ENCODE measurements at places on chromosomes 3 and 15. TPM values are rescaled to one million over a fixed set of nuclear protein-coding genes. Genes with fewer than 3 reads are reported as not detected.

DNA sequence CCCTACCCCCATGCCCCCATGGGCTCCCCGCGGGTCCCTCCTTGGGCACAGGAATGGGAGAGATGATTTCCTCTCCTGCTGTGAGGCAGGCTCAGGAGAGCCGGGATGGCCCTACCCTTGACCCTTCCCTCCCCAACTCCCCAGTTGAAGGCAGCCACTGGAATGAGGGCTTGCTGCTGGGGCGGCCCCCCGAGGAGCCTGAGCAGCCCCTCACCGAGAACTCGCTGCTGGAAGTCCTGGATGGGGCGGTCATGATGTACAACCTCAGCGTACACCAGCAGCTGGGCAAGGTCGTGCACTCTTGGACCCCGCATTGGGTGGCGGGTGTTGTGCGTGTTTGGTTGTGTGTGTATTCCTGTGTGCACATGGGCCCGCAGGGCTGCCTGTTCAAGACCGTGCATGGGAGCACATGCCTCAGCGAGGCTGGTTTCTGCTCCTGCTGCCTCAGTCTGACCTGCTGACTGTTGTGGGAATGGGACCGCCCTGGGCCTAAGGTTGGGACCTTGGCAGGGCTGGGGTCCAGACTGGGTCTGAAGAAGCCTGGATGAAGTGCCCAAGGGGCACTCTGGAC lies 14.0 kb downstream of the AMIGO3 start:
- no peak for DNase-seq
- H3K4me3 ChIP-seq, result no peak overlapping the region
- H3K36me3 ChIP-seq, result peaks cover 32% of the 10 kb centered on the region
- no peaks in the 10 kb centered on the region for H3K4me1 ChIP-seq
- no peak overlapping the region for H3K27ac ChIP-seq

- no peak overlapping the region for H3K27ac ChIP-seq
- peak; percentile 69 for DNase-seq
- H3K36me3 ChIP-seq, result peaks cover 21% of the 10 kb centered on the region
- no peak overlapping the region for H3K4me3 ChIP-seq
- H3K27me3 ChIP-seq, result no peaks in the 10 kb centered on the region
Measured at GRCh38 chr3:195873971-195874370, 34.4 kb downstream of the TNK2 start.

TMEM207 gene
- total RNA-seq, result not detected

UPK1B gene
- 5.4 TPM for total RNA-seq

- peaks cover 50% of the 10 kb centered on the region for H3K36me3 ChIP-seq
- no peak for DNase-seq
- peak overlapping the region; percentile 95 for H3K27ac ChIP-seq
- peak overlapping the region; percentile 98 for H3K4me3 ChIP-seq
- no peaks in the 10 kb centered on the region for H3K27me3 ChIP-seq
Measured at GRCh38 chr15:41284427-41285177, 47.8 kb downstream of the OIP5 start.

- H3K27ac ChIP-seq, result no peak overlapping the region
- no peak overlapping the region for H3K4me3 ChIP-seq
- no peaks in the 10 kb centered on the region for H3K27me3 ChIP-seq
- no peaks in the 10 kb centered on the region for H3K36me3 ChIP-seq
Measured at GRCh38 chr3:177983320-177983719, 552.9 kb upstream of the KCNMB2 start.

DNA sequence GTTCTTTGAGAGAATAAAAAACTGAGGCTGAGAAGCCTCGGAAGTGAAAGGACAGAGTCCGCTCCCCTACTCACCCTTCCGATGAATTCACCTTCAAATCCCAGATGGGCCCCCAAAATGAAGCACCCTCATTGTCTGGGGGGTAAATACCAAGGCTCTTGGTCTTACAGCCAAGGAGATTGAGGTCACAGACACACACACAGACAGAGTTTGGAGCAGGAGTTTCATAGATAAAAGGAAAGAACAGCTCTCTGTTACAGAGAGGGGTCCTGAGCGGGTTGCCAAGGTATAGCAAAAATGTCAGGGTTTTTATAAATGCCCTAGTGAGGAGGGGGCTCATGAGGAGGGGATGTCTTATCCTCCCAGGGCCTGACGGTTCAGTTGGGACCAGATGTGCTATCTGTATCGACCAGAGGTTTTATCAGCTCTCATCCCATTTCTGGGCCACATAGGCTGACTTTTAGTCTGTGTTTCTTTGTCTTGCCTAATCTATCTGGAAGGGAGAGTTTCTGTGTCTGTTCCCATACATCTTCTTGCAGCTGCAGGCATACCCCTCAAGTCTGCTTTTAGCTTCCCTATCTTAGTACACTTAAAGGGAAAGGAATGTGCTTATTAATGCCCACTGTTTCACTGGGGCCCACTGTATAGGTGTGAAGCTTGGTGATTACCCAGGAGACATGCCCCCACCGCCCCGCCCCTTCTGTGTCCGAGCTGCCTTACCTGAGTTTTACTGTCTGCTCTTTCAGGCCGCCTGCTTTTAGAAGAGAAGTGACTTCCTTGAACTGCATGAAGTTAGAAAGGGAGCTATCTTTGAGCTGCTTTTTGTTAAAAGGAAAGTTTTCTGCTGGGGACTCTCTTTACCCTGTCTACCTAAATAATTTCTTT lies 66.8 kb upstream of the ATP11B start:
- DNase-seq, result no peak
- H3K36me3 ChIP-seq, result no peaks in the 10 kb centered on the region
- H3K4me3 ChIP-seq, result no peak overlapping the region
- H3K27ac ChIP-seq, result no peak overlapping the region

GRCh38 chr3:120451272-120451761 lies 525 bp upstream of the FSTL1 start:
- H3K36me3 ChIP-seq, result no peaks in the 10 kb centered on the region
- peaks cover 11% of the 10 kb centered on the region for H3K4me1 ChIP-seq
- peaks cover 8% of the 10 kb centered on the region for H3K27me3 ChIP-seq
- DNase-seq, result peak; percentile 62
- H3K4me3 ChIP-seq, result peak overlapping the region; percentile 74

PSTPIP1 gene
- total RNA-seq, result 16.0 TPM

- no peak overlapping the region for H3K4me3 ChIP-seq
- H3K27me3 ChIP-seq, result no peaks in the 10 kb centered on the region
- no peaks in the 10 kb centered on the region for H3K36me3 ChIP-seq
- no peak for DNase-seq
Measured at GRCh38 chr3:170721563-170721962, 135.7 kb upstream of the SLC7A14 start.

GRCh38 chr15:67696087-67696486 lies 129.2 kb upstream of the SKOR1 start:
- H3K27ac ChIP-seq, result no peak overlapping the region
- no peak for DNase-seq
- H3K27me3 ChIP-seq, result no peaks in the 10 kb centered on the region
- H3K36me3 ChIP-seq, result no peaks in the 10 kb centered on the region

SLC22A14 gene
- total RNA-seq, result 0.20 TPM

DNA sequence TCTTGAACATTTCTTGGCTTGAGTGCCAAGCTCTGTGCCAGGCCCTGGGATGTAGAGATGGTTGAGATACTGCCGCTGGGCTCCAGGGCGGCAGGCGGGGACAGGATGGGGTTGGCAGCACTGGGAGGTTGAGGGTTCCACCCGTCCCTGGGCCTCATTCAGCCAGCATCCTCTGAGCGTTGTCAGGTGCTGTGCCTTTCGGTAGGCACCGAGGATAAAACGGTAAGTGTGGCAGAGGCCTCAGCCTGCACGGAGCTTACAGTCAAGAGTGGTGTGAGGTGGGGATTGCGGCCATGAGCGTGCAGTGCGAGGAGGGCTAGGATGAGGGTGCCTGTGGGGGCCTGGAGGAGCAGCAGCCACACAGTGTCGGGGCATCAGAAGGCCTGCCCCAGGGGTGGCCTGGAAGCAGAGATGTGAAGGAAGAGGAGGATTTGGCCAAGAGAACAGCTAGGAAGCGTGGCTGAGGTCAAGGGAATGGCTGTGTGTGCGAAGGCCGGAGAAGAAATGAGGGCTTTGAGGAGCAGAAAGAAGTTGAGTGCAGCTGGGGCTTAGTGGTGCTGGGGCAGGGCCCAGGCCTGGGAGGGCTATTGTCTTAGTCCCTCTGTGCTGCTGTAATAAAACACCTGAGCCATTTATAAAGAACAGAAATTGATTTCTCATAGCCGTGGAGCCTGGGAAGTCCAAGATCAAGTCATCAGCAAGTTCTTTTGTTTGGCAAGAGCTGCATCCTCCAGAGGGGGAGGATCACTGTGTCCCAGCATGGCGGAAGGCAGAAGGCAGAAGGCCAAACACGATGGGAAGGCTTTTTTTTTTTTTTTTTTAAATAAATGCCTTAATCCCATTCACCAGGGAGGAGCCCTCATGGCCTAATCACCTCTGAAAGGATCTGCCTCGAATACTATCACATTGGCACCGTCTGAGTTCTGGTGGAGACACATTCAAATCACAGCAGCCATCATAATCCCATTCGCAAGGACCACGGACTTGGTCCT lies 22.7 kb downstream of the CORO2B start:
- no peak overlapping the region for H3K27ac ChIP-seq
- H3K4me3 ChIP-seq, result no peak overlapping the region
- H3K36me3 ChIP-seq, result no peaks in the 10 kb centered on the region
- no peak for DNase-seq
- peaks cover 8% of the 10 kb centered on the region for H3K4me1 ChIP-seq

BOC gene
- 6.1 TPM for total RNA-seq

- H3K27ac ChIP-seq, result no peak overlapping the region
- no peaks in the 10 kb centered on the region for H3K27me3 ChIP-seq
- DNase-seq, result no peak
Measured at GRCh38 chr3:146546366-146546965, 2.1 kb upstream of the PLSCR1 start.

Data from upper lobe of right lung (tissue), 1 donor.